Kidney (tissue), 22 donors: ENCODE measurements at places on chromosomes 3 and 15.

- no peak for DNase-seq
Measured at GRCh38 chr3:47601281-47601680, 22.6 kb upstream of the CSPG5 start.

DNA sequence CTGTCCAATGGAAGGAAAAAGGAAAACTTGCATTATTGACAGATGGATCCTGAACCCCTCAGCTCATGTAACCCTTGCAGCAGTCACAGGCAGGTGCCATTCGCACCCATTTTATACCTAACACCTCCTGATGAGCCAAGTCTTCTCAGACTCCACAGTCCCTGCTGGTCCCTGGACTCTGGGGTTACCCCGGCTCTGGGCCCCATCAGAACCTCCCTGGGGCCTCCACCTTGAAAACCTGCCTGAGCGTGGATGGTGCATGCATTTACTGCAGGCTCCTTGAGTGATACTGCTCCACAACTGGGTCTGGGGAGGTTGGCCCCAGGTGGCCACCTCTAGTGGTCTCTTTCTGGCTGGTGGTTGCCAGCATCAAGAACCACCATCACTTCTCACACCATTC, 15.9 kb upstream of the DOCK3 start:
- no peak for DNase-seq

DNA sequence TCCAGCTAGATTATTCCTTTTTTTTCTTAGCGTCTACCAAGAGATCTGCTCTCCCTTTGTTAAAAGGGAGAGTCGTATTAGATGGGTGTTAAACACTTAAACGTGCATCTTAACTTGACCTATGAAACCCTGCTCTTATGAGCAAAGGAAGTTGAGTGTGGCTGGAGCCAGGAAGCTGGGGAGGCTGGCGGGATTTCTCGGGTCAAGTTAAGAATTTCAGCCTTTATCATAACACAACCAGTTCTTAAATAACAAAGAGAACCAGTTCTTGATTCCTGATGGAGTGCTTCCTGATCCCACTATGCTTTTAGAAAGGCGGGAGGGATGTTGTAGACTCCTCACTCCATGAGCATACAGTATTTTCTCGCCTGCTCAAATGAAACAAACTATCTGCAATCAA, 215.1 kb downstream of the ITPR1 start:
- DNase-seq = no peak

- peak; percentile 85 for DNase-seq
Measured at GRCh38 chr15:66603301-66604179, 37.7 kb upstream of the LCTL start.

- DNase-seq = no peak
Measured at GRCh38 chr3:9111866-9112265, 137.6 kb downstream of the SRGAP3 start.

- DNase-seq = no peak
Measured at GRCh38 chr3:64756398-64756986, 68.7 kb upstream of the ADAMTS9 start.

GRCh38 chr15:62190274-62190673, 25.2 kb upstream of the C2CD4B start:
- no peak for DNase-seq

GRCh38 chr3:5053021-5053831, 68.9 kb upstream of the ARL8B start:
- no peak for DNase-seq

DNA sequence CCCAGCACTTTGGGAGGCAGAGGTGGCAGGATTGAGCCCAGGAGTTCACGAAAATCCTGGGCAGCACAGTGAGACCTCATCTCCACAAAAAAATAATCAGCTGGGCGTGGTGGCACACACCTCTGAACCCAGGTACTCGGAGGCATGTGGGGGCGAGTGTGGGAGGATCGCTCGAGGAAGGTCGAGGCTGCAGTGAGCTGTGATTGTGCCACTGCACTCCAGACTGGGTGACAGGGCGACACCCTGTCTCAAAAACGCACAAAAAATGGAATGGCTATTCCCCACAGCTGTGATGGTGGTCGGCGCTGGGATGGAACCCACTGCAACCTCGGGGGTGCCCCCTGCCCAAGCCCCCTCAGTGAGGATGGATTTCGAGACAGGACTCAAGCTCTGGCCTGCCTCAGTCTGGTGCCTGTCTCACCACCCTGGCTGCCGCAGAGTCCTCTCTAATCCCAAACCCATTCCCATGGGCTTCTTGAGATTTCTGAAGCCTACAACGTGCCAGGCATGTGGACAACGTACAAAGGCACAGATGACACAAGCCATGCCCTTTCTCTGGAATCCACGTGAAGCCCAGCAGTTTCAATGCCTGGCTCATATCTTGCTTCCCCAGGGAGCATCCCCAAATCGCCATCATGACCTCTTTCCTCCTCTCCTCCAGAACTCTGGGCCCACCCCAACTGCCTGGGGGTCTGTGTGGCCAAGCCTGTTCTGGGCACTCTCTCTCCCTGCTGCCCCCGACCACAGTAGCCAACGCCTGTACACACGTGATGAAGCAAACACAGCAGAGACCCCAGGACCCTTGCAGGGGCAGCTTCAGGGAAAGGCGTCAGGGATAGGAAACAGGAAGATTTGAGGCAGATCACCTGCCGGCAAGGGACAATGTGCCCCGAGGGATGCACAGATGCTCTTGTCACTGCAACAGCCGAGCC, 32.4 kb downstream of the ADAMTS17 start:
- DNase-seq = no peak

GRCh38 chr3:58085616-58086015, 77.4 kb downstream of the FLNB start:
- no peak for DNase-seq
